Right atrium auricular region (tissue), 2 donors: ENCODE measurements at places on chromosomes 5 and 9. TPM values are rescaled to one million over a fixed set of nuclear protein-coding genes. Genes with fewer than 3 reads are reported as not detected.

The NRARP gene
- 5.6 TPM for total RNA-seq

The KLHL3 gene
- total RNA-seq, result 38.2 TPM

- H3K27ac ChIP-seq, result no peak overlapping the region
- H3K4me3 ChIP-seq, result no peak overlapping the region
- no peaks in the 10 kb centered on the region for H3K36me3 ChIP-seq
- DNase-seq, result no peak
- H3K4me1 ChIP-seq, result no peaks in the 10 kb centered on the region
Measured at GRCh38 chr5:157993201-157993600, 134.3 kb upstream of the CLINT1 start.

DNA sequence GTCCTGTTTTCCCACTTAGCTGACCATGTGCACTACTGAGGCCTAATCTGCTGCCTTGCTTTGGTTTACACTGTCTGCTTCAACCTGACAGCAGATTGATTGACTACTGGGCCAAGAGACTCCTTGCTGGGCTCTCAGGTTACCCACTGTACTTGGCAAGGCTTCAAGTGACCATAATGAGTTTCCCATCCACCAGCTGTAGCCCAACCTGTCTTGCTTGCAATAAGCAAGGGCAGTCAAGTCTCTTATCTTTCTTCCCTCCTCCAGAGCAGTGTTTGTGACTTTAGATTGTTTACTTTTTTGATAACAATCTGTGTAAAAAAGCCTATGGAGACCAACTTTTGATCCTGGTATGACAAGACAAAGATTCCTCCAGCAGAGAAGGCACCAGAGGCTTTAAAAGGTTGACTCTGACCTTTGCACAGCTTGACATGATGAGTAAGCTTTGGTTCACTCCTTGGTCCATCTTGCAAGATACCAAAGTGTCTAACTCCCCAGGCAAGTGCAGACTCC lies 912.3 kb upstream of the SEMA6A start:
- H3K4me1 ChIP-seq, result no peaks in the 10 kb centered on the region
- H3K36me3 ChIP-seq, result no peaks in the 10 kb centered on the region
- H3K4me3 ChIP-seq, result no peak overlapping the region

- no peak for DNase-seq
- H3K4me1 ChIP-seq, result no peaks in the 10 kb centered on the region
- H3K27ac ChIP-seq, result no peak overlapping the region
- H3K27me3 ChIP-seq, result no peaks in the 10 kb centered on the region
- no peaks in the 10 kb centered on the region for H3K36me3 ChIP-seq
Measured at GRCh38 chr9:129235931-129236331, 57.9 kb upstream of the IER5L start.

The LECT2 gene
- not detected for total RNA-seq

The ANXA2R gene
- total RNA-seq, result 0.63 TPM

DNA sequence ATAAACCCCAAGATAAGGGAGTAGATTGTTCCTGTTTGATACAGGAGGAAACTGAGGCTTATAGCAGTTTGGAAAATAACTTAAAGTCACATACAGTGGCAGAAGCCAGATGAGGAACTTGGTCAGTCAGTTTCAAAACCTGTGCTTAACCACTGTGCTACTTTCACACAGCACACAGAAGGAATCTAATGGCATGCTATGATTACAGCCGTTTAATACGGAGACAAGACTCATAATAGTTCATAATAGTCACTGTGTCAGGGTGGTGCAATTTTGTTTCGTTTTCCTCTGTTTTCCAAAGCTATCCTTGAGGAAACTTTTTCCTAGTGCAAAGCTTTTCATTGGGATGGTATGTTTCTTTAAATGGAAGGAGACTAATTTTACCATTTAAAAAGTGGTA lies 112.3 kb downstream of the GCNT1 start:
- no peaks in the 10 kb centered on the region for H3K36me3 ChIP-seq
- peaks cover 5% of the 10 kb centered on the region for H3K4me1 ChIP-seq
- peak overlapping the region; percentile 30 for H3K27ac ChIP-seq
- H3K27me3 ChIP-seq, result no peaks in the 10 kb centered on the region
- H3K4me3 ChIP-seq, result peak overlapping the region; percentile 47
- no peak for DNase-seq

- H3K27me3 ChIP-seq, result no peaks in the 10 kb centered on the region
- H3K27ac ChIP-seq, result no peak overlapping the region
- H3K4me1 ChIP-seq, result no peaks in the 10 kb centered on the region
- H3K4me3 ChIP-seq, result no peak overlapping the region
- DNase-seq, result no peak
Measured at GRCh38 chr5:28967848-28968247, 1929.5 kb upstream of the CDH9 start.

DNA sequence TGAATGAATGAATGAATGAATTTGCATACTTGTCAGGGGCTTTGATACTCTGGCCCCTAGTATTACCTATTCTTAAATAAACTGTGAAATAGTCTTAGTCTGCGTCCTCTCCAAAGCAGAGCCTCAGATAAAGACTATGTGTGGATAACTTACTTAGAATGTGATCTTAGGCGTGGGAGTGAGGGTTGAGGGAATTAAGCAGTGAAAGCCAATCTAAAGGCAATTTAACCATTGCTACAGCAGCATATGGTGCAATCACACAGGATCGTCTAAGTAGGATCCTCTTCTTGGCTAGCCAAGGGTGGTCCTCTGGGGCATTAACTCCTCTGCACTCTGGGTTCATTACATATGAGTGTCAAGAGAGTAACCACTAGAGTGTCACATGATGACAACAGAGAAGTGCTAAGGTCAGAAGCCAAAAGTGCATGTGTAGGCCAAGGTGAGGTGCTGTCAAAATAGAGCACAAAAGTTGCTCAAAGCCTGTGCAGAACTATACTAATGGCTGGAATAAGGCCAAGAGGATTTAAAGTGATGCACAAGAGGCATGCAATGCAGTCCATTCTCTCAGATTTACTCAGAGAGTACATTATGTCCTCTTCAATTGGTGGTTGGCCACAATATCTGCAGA lies 274.4 kb upstream of the SEMA6A start:
- no peaks in the 10 kb centered on the region for H3K36me3 ChIP-seq
- no peak for DNase-seq
- H3K27me3 ChIP-seq, result no peaks in the 10 kb centered on the region
- no peak overlapping the region for H3K4me3 ChIP-seq

DNA sequence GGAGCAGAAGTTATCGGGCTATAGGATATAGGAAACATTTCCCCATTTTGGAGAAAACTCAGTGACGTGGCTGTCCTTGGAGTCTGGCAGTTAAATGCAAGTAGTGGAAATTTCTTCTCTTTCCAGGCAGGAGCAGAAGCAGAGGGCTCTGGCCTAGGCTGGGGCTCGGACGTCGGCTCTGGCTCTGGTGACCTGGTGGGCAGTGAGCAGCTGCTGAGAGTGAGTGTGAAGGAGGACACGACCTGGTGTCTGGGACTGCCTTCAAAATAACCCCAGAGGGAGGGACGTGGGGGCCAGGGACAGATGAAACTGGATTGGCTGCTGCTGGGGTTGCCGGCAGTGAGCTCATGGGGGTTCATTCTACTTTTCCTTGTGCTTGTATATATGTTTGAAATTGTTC lies 79.5 kb downstream of the COL15A1 start:
- peak; percentile 60 for DNase-seq
- H3K27ac ChIP-seq, result peak overlapping the region; percentile 65
- H3K4me3 ChIP-seq, result no peak overlapping the region
- H3K27me3 ChIP-seq, result no peaks in the 10 kb centered on the region
- H3K36me3 ChIP-seq, result peaks cover 5% of the 10 kb centered on the region
- peaks cover 18% of the 10 kb centered on the region for H3K4me1 ChIP-seq

DNA sequence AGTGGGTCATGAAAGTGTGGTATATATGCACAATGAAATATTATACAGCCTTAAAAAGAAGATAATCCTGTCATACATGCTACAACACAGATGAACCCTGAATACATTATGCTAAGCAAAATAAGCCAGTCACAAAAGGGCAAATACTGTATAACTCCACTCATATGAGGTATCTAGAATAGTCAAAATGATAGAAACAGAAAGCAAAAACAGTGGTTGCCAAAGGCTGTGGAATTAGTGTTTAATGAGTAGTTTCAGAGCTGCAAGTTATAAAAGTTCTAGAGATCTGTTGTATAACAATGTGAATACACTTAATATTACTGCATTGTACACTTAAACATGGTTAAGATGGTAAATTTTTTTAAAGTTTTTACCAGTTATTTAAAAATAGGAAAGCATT lies 135.0 kb downstream of the OXCT1 start:
- H3K27ac ChIP-seq, result no peak overlapping the region
- no peak for DNase-seq
- no peak overlapping the region for H3K4me3 ChIP-seq
- no peaks in the 10 kb centered on the region for H3K4me1 ChIP-seq
- no peaks in the 10 kb centered on the region for H3K27me3 ChIP-seq
- H3K36me3 ChIP-seq, result peaks cover 30% of the 10 kb centered on the region

GRCh38 chr5:40484495-40484894 lies 195.2 kb upstream of the PTGER4 start:
- no peaks in the 10 kb centered on the region for H3K36me3 ChIP-seq
- no peak overlapping the region for H3K27ac ChIP-seq
- no peak overlapping the region for H3K4me3 ChIP-seq
- no peak for DNase-seq
- no peaks in the 10 kb centered on the region for H3K27me3 ChIP-seq
- H3K4me1 ChIP-seq, result no peaks in the 10 kb centered on the region

The GPRIN1 gene
- 0.79 TPM for total RNA-seq

- no peak for DNase-seq
- H3K27ac ChIP-seq, result peak overlapping the region; percentile 70
- no peaks in the 10 kb centered on the region for H3K27me3 ChIP-seq
- H3K4me3 ChIP-seq, result no peak overlapping the region
Measured at GRCh38 chr5:157532022-157532421, 43.6 kb downstream of the ADAM19 start.

The BSPRY gene
- 0.48 TPM for total RNA-seq

The COL15A1 gene
- 22.4 TPM for total RNA-seq

- H3K4me1 ChIP-seq, result no peaks in the 10 kb centered on the region
- no peaks in the 10 kb centered on the region for H3K36me3 ChIP-seq
- no peak for DNase-seq
- H3K27me3 ChIP-seq, result no peaks in the 10 kb centered on the region
Measured at GRCh38 chr9:110752766-110753165, 84.2 kb downstream of the MUSK start.
